ENCODE measurements at places on chromosomes 1 and 21.
A peak's percentile ranks its signal among the peaks of the same experiment; 100 is the strongest.

DNA sequence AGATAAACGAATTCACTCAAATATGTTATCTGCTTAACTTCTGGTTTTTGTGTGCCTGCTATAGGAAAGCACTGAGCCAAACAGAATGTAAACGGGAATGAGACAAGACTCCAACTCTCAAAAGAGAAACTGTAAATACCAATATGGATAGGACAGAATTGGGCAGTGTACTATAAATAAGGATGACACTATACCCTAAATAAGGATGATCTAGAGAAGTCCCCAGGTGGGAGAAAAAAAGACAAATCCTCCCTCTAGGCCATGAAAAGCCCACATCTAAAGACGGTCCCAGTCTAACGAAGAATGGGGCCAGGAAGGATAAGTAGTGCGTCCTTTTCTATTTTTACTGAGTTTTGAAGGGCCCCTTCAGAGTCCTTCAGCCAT lies 1.5 kb upstream of the GABPB2 start:
- no peak for DNase-seq

DNA sequence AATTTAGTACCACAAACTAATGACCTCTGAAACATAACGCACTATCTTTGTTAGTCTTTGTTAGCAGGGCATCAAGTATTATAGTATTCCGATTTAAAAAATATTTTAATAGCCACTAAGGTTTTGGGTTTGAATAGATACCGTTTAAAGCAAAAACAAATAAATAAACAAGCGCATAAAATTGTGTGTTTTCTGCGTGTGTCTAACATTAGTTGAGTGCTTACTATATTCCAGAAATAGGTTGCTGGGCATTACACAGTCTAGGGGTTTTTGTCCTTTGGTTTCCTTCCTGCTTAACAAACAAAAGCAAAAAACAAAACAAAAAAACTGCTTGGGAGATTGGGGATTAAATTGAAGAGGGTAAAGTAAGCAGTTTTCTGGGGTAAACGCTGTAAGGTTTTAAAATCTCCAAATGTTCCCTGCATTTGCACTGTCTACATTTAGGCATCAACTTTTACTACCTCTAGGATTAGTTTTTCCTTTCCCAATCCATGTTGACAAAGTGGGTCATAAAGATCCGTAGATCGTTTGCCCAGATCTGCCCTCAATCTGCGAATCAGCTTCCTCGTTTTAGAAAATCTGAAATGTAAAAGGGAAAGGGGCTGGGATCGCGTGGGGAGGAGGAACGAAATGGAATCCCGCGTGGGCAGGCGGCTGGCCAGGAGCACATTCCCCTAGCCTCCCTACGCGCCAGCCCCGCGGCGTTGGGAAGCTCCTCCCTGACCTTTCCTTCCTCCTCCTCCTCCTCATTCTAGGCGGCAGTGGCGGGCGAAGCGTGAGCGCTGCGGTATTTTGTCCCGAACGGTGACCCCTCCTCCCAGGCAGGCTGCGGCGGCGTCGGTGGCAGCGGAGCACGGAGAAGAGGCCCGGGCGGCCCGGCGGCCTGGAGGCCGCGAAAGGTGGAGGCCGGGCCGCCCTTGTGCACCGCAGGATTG lies at the start of gene KCTD3:
KCTD3 (plus strand) TSS at position 749 of the 935 bp plus-strand sequence. CDS start 382 bp downstream, outside the sequence.
- peak; percentile 86 for DNase-seq

DNA sequence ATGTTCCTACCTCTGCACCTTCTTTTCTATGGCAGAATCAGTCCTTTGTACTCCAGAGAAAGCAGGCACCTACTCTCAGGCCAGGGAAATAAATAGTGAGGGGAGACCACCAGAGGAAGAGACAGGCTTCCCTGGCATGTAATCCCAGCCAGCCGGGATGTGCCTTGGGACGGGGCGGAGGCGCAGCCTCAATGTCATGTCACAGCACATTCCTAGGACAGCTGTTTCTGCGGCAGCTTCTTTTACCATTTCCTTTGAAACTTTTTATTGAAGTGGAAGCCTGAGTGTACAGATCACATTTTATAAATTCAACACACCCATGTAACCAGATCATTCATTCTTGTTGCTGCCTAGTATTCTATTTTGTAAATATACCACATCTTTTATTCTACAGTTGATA lies 67.9 kb upstream of the ZNF326 start:
- DNase-seq: no peak

DNA sequence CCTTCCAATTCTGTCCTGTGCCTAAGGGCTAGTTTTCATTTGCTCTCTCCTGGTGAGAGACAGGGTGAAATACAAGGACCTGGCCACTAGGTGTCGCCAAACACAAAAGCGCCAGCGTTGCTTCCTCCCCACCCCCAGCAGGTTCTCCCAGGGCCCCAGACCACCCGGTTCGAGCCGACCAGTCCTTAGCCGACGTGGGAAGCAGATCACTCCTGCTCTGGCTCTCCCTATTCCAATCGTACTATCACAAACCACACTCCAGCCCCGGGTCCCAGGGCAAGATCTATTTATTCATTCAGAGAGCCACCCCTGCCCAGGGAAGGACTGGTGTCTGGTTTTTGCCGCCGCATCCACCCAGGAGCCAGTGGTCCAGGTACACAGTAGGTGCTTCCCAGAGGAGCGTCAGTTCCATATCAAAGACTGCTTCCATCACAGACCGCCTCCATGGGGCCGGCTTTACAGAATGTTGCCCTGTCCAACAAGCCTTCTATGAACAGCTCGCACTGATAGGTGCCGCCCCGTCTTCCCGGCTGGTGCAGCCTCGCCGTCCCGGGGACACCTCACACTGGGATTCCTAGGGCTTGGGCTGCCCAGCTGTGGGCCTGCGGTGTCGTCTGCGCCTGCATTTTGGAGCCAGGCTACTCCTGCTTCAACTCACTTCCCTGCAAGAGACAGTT lies 35.0 kb downstream of the CTNNBIP1 start:
- peak; percentile 67 for DNase-seq

- no peak for DNase-seq
Observed at GRCh38 chr1:208002672-208003071, 91.7 kb upstream of the CD34 start.

DNA sequence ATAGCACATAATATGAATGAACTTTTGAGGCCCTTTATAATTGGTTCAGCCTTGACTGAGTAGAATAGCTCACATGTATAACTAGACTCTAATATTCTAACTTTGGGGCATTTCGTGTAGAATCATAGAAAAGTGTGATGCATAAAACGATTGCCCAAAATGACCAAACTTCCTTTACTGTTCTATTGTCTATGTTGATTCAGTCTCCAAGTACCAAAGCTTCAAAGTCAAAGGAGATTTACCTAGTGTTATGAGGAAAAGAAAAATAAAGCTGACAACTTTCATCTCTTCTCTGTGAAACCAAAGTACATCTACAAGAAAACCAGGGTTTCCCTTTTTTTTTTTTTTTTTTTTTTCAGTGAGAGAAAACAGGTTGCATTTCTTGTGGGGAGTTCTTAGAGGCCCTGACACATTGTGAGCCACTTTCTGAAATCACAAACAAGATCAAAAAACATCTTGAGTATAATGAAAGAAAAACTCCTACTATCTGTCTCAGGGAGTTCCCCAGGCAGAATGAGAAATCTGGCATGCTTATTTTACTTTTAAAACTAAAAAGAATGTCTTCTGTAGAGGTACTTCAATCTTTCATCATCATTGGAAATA lies 183.4 kb downstream of the TNFSF18 start:
- DNase-seq: no peak

GRCh38 chr1:219040291-219040690 lies 133.4 kb upstream of the LYPLAL1 start:
- no peak for DNase-seq

DNA sequence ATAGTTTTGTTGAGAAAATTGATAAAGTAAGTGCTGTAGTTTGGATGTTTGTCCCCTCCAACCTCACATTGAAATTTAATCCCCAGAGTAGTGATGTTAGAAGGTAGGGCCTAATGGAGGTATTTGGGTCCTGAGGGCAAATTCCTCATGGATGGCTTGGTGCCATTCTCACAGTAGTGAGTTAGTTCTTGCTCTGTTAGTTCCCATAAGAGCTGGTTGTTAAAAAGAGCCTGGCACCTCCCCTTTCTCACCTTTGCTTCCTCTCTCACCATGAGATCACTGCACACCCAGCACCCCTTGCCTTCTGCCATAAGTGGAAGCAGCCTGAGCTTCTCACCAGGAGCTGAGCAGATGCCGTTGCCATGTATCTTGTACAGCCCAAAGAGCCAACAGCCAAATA lies 354.8 kb upstream of the NFIA start:
- no peak for DNase-seq

- no peak for DNase-seq
Observed at GRCh38 chr1:226948051-226948450, 8.0 kb downstream of the COQ8A start.

- DNase-seq: no peak
Observed at GRCh38 chr21:31132574-31133242, 94.4 kb upstream of the KRTAP19-8 start.

DNA sequence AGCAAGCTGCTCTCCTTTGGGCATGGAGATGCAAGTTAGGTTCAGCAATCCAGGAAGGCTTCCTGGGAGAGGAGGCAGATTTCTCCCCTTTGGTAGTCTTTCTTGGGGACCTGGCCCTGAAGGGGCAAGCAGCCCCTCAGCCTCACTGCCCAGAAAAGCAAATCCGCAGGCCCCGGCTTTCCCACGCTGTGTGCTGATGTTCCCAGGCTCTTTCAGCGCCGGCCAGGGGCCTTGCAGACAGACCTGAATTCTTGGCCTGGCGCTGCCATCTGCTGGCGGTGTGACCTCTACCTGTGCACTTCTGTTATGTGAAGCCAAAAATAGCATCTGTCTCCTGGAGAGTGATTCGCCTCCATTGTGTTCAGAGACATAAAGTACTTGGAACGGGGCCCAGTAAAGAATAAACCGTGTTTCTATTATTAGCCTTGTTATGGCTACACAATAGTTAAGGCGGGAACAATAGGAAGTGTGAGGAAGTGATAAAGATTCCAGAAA lies 64.8 kb downstream of the ALPL start:
- DNase-seq: peak; percentile 86

- peak; percentile 44 for DNase-seq
Observed at GRCh38 chr1:8727809-8728213, 89.6 kb downstream of the RERE start.

DNA sequence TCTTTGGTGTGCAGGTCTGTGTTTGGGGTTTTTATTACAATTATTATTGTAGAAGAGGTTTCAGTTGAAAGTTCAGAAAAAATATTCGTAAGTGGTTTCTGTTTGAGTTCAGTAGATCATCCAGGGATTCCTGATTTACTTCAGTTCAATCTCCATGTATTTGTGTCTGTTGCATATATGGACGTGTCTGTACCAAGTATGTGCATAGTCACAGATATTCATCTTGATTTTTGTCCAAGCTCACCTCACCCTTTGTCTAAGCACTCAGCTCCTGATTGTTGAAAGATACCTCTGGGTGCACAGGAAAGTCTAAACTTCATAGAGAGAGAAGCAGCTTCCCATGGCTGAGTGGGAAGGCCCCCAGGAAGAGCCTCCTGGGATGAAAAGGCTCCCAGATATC lies 141.7 kb downstream of the TBX15 start:
- no peak for DNase-seq

DNA sequence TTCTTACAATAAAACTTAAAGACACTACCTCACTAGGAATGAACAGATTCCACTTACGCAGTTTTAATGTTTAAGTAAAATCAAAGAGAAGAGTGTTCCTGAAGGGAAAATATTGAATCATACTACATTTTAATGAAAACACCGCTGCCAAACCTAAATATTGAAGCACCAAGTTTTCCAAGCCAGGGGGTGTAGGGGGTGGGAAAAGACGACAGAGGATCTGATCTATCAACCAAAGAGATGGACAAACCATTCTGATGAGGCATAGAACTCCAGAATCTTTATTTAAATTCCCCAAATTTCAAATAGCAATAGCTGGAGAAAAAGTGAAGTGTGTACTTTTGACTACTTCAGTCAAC lies 1.2 kb downstream of the ELK4 start:
- no peak for DNase-seq

- DNase-seq: no peak
Observed at GRCh38 chr1:178683291-178683690, 41.8 kb upstream of the RALGPS2 start.

DNA sequence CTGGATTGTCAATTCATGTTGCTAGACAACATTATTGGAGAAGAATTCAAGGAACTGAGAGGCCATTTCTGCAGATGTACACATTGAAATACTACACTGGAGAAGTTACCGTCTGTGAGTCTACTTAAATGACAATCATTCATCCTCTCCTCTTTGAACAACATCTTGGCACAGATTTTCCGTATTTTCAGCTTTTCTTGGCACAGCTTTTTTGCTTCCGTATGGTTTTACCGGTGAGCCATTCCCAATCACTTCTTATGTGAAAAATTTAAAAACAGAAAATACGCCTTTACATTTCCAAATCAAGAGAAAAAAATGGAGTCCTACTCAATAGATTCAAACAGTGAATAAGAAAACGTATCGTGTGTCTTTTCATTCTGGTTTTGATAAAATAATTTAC lies 1493.7 kb downstream of the AMY1C start:
- no peak for DNase-seq

- no peak for DNase-seq
Observed at GRCh38 chr1:109824349-109825115, 60.8 kb upstream of the EPS8L3 start.

GRCh38 chr1:211625040-211625439 lies 46.1 kb upstream of the SLC30A1 start:
- no peak for DNase-seq

DNA sequence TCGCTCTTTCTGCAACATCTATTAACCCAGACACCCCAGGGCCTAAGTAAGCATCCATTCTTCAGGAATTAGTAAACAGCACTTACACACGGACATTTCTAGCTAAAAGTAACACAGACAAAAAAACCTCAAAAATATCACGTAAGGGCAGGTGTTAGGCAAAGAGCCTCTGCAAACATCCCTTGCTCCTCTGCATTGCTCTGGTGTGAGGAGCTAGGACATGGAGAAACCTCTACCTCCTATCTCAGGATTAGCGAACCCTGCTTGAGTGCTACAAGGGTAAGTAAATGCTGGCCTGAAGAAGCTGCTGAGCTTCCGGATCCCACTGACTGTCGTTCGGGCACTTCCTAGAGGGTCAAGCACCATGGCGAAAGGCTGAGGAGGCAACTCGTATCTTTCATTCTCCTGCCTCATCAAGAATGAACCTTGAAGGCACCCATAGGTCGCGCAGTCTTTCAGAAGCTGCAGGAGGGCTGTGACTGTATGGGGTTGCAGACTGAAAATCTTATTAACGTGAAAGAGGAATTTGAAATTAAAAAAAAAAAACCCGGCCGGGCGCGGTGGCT lies 2.1 kb downstream of the PTGER3 start:
- DNase-seq: no peak

GRCh38 chr1:115251340-115251748 lies 86.7 kb downstream of the NGF start:
- no peak for DNase-seq

GRCh38 chr1:41671116-41671755 lies 186.8 kb upstream of the EDN2 start:
- DNase-seq: no peak
